ENCODE measurements at places on chromosomes 11 and 22. TPM values are rescaled to one million over a fixed set of nuclear protein-coding genes. Genes with fewer than 3 reads are reported as not detected.

Gene OAF
- total RNA-seq: 139 TPM

Gene SAA4
- total RNA-seq: not detected

Gene CREBZF
- total RNA-seq: 44.9 TPM

Gene SCGB2A2
- total RNA-seq: not detected

Gene STARD10
- 7.4 TPM for total RNA-seq

Gene REXO2
- 176 TPM for total RNA-seq

All from smooth muscle cell of trachea (primary cell).